Foreskin melanocyte (primary cell): ENCODE measurements at places on chromosomes 5 and 9.

DNA sequence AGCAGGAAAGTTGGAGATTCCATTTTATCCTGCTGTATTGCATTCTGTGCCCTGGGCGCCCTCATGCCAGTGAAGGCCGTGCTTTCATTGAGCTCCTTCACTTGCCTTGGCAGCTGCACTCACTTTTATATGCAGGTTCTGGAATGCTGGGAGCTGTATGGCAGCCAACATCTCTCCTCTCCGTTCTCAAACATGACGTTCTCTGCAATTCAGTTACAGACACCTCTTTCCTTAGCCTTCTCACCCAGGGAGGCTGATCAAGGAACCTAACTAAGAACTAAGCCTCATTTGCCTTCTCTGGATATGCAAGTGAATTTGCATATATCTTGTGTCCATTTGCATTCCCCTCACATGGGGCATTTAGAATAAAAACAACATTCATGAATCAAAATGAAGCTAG lies 29.4 kb upstream of the PURA start:
- DNase-seq = no peak

DNA sequence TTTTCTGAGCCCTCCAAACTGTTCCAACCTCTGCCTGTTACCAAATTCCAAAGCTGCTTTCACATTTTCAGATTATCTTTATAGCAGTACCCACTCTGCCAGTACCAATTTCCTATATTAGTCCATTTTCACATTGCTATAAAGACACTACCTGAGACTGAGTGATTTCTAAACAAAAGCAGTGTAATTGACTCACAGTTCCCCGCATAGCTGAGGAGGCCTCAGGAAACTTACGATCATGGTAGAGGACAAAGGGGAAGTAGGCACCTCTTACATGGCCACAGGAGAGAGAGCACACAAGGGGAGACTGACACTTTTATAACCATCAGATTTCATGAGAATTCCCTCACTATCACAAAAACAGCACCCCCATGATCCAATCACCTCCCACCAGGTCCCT lies 105.0 kb downstream of the DTWD2 start:
- DNase-seq = no peak

GRCh38 chr5:136232316-136232715 lies 39.4 kb upstream of the SMIM32 start:
- DNase-seq = no peak

- DNase-seq = no peak
These were observed 221.2 kb downstream of the DMRT2 start for GRCh38 chr9:1271367-1271766.

DNA sequence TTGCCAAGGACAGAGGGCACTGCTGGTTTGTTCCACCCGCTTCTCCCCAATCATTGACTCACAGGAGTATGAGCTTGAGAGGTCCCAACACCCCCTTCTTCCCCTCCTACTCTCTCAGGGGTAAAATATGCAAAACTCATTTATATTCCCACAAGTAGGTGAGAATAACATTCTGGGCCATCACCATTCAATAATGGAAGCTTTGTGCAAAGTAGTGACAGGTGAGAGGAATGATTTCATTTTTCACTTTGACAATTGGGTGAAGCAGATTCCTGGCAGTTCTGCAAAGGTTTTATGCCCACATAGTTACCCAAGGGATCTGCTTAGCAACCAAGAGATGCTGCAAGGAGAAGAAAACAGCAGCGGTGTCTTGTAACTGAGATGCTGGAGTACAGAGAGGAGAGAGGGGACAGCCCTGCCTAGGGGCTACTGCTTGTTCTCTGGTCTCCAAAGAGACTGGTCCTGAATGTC lies 137.6 kb downstream of the CMYA5 start:
- DNase-seq = no peak

DNA sequence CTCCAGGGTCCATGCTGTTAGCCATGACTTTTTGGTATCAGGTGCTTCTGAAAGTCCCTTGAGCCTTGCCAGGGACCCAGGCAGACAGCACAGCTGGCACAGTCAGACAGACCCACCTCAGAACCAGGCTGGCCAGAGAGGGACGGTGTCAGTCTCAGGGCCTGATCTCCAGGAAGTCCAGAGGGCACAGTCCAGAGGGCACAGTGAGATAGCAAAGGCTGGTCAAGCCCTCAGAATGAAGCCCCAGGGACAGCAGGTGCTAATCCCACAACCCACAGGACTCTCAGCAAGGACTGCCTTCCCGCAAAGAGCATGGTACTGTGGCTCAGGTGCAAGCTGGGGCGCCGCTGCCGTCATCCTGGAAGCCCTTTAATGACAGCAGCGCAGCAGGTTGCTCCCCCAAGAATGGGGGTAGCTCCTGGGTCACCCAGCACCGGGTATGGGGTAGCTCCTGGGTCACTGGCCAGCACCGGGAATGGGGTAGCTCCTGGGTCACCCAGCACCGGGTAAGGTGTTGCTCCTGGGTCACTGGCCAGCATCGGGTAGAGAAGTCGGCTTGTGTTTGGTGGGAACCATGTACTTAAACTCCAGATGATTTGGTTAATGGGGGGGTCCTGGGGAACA lies 105.6 kb upstream of the PHYKPL start:
- no peak for DNase-seq

DNA sequence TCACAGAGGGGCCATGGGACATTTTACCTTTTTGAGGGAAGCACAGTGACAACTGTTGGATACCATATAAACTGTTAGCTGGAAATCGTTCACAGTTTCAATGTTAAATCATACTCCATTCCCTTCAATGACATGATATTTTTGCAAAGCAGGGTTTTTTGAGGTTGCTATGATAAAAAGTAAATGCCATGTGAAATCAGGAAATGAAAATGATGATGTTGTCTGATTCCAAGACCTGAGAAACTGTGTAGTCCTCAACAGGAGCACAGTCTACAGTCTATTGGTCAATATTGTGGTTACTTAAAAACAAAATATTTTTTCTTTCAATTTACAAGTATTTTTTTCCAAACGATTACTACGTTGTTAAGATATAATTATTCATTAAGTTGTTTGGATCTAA lies 24.0 kb upstream of the ADAM19 start:
- DNase-seq = no peak

DNA sequence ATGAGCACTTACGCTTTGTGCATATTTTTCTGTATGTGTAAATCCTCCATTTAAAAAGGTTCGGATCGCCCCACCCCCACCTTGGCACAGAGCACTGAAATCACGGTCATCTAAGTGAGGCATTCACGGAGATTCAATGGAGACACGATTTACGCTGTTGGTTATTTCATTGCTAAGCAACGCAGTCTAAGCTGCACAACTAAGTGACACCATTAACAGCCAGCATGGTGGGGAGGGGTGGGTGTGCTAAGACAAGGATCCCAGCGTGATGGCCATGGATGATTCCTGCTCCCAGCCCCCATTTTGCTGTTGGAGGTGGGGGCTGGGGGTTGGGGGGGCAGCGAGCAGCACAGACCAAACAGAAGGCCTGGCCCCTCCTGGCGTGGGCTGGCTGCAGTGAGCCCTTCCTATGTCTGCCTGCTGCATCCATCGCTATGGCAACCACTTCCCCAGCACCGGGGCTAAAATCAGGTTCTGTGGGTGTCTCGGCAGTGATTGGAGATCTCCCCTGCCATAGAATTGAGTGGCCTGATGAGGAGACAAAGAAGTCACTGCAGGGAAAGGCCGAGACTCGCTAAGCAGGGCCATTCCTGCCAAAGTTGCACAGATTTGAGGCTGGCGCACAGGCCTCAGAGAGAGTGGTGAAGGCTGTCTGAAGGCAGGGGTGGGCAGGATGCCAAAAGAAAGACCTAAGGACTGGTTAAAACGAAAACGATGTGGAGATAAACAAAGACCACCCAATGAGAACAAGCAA lies 14.3 kb upstream of the MARCHF6 start:
- DNase-seq = no peak
